ENCODE measurements at places on chromosomes 12 and 14. TPM values are rescaled to one million over a fixed set of nuclear protein-coding genes. Genes with fewer than 3 reads are reported as not detected.
A peak's percentile ranks its signal among the peaks of the same experiment; 100 is the strongest.

The EID3 gene
- 1.4 TPM for polyA plus RNA-seq

The SLCO1B3 gene
- polyA plus RNA-seq, result not detected

The ANG gene
- 2.0 TPM for polyA plus RNA-seq

The BDKRB2 gene
- 1.1 TPM for polyA plus RNA-seq

The KRT77 gene
- not detected for polyA plus RNA-seq

The HCAR3 gene
- polyA plus RNA-seq, result not detected

The OSGEP gene
- polyA plus RNA-seq, result 40.8 TPM

The C1QL4 gene
- 0.06 TPM for polyA plus RNA-seq

- peak; percentile 85 for DNase-seq
Observed at GRCh38 chr14:20683125-20683890, 1.1 kb upstream of the RNASE4 start.

DNA sequence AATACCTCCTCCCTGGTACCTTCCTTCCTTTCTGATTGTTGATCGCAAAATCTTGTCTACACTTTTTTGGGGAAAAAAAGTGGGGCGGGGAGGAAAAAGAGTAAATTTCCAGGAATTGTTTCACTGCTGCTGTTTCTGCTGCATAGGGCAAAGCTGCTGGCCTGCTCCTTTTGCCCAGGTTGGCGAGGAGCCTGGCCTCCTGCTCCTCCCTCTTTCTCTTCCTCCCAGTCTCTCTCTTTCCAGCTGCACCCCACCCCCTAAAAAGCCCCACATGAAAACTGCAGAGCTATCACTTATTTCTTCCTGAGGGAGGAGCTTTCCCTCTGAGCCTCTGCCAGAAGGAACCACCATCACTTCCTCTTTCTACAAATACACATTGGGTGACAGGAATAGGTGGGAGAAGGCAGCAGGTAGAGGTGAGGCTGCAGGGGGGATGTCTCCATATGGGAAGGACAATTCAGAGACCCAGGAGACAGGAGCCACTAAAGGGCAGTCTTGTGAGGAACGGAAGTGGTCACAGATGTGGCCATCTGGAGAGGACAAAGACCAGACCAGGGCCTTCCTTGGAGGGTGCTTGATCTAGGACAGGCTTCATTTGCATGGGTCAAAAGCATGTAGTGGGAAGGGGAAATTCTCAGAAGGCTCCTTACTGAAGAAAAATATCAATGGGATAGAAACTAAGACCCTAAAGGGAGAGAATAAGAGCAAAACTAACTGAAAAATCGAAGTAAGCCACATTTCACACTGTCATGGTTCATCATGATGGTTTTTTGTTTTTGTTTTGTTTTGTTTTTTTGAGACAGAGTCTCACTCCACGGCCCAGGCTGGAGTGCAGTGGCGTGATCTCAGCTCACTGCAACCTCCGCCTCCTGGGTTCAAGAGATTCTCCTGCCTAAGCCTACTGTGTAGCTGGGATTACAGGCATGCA, 14.8 kb downstream of the ZBTB39 start:
- DNase-seq, result no peak

DNA sequence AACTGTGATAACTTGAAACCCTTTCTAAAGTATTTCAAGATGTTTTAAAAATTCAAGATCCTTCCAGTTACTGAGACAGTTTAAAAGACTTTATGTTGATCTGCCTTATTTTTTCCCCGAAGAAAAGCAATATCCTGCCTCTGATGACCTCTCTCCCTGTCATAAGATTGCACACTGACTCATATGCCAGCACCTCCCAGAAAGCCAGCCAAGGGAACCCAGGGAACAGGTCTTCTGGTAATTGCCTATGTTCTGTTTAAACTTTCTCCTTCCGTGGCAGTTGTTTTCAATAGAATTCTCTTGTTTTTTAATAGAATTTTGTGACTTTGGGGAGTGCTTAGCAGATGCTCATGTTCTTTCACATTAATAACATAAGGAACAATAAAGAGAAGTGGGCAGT, 300.2 kb upstream of the PRKD1 start:
- no peak for DNase-seq

DNA sequence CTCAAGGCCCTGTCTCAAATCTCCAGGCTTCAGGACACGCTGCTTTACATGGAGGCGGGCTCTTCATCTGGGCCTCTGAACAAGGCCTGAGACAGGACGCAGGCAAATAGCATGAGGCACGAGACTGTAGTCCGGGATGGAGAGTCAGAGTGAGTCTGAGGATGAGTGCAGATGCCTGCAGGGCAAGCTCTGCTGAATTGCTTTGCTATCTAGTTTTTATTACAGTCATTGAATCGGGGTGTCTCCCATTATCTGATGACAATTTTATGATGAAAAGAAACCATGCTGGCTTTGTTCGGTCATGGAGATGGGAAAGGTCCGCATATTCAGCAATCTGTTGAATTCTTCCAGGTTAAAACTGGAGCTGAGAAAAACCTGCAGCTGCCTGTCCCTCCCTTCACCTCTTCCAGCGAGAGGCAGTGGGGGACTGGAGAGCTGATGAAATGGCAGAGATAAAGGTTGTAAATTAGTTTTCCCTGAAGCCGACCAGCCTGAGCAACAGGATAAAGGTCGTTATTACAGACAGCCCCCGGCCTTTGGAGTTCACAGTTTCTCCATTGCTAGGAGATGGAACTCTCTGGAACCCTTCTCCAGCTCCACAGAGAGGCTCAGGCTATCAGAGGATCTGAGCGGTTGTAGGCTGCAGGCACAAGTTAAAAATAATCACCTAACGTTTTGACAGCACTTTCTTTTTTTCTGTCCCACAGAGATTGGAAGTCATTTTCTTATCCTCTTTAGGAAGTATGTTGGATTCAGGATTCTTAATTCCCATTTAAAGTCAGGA, 1.3 kb upstream of the ADGRD1 start:
- no peak for DNase-seq

GRCh38 chr12:21483531-21483930, 17.9 kb downstream of the RECQL start:
- no peak for DNase-seq

DNA sequence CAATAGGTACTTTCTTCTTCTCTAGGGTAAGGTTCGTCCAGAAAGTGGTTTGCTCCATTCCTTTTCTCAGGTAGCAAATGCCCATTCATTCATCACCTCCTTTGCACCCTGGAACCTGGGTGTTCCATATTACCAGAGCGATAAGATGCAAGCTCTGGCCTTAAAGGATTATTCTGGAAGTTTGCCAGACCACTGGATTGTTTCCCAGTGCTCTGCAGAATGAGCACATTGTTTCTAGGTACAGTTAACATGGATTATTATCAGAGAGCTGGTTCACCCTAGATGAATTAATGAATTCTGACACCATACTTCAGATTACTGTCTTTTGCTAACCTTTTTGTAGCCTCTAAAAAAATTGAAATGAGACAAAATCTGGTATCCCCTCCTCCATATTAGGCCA, 170.9 kb upstream of the BMP4 start:
- no peak for DNase-seq

- no peak for DNase-seq
Observed at GRCh38 chr14:88914956-88915355, 90.5 kb downstream of the TTC8 start.

DNA sequence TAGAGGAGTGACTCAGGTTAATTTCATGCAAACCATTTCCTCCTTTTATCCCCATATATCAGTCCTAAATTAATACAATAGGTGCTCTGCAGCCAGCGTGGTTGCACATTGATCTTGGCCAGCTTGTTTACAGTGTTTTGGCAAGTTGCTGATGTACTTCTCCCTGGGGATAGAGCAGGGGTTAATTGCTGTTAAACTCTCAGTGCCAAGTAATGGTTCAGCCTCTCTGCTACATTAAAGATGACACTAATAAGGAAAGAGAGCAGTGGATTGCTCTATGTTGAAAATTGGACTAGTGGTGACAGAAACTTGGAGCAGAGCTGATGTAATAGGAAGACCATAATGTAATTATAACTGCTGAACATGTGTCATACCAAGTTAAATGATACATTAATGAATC, 717.5 kb downstream of the RERGL start:
- DNase-seq, result no peak

- no peak for DNase-seq
Observed at GRCh38 chr14:61280092-61280525, 1.0 kb downstream of the TMEM30B start.

- DNase-seq, result no peak
Observed at GRCh38 chr12:117365049-117365616, 3.7 kb upstream of the NOS1 start.

- no peak for DNase-seq
Observed at GRCh38 chr14:102903248-102903888, 19.1 kb upstream of the AMN start.

- DNase-seq, result no peak
Observed at GRCh38 chr12:132024758-132025157, 75.0 kb downstream of the EP400 start.

GRCh38 chr12:98864363-98864762, 219.3 kb downstream of the APAF1 start:
- no peak for DNase-seq

DNA sequence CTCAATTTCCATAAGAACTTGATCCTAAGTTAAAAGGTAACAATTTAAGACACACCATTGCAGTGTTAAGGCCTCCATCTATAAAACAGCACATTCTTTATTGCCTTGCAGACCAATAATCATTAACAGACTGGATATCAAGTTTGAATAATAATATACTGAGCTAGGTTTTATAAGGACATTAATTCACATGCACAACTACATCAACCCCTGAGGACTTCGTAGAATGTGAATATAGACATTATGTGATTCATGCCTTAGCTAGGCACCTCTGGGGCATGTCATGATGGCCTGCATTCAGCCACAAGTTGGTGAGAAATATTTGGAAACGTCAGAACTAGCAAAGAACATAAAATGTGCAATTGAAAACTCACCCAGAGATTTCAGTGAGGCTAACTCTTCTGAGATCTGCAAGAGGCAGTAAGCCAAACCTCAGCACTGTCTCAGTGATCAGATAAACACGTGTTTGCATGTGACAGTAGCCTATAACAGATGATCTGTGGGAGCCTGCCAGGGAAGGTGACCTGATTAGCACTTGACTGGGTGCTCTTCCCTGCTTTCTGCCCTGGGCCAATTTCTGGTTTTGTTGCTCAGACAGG, 492.2 kb downstream of the FLRT2 start:
- DNase-seq, result no peak

GRCh38 chr12:54588890-54589267, 420 bp upstream of the PPP1R1A start:
- no peak for DNase-seq

GRCh38 chr14:76698631-76699030, 62.6 kb upstream of the VASH1 start:
- DNase-seq, result no peak

DNA sequence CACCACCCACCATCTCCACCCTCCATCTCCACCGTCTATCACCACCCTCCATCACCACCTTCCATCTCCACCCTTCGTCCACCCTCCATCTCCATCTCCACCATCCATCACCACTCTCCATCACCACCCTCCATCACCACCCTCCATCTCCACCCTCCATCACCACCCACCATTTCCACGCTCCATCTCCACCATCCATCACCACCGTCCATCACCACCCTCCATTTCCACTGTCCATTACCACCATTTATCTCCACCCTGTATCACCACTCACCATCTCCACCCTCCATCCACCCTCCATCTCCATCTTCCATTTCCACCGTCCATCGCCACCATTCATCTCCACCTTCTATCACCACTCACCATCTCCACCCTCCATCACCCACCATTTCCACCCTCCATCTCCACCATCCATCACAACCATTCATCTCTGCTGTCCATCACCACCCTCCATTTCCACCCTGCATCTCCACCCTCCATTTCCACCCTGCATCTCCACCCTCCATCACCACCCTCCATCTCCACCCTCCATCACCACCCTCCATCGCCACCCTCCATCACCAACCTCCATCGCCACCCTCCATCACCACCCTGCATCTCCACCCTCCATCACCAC, 6.1 kb upstream of the CEP170B start:
- no peak for DNase-seq

GRCh38 chr14:67911562-67911961, 92.0 kb downstream of the RAD51B start:
- no peak for DNase-seq

GRCh38 chr12:40587421-40587820, 104.8 kb upstream of the CNTN1 start:
- no peak for DNase-seq

DNA sequence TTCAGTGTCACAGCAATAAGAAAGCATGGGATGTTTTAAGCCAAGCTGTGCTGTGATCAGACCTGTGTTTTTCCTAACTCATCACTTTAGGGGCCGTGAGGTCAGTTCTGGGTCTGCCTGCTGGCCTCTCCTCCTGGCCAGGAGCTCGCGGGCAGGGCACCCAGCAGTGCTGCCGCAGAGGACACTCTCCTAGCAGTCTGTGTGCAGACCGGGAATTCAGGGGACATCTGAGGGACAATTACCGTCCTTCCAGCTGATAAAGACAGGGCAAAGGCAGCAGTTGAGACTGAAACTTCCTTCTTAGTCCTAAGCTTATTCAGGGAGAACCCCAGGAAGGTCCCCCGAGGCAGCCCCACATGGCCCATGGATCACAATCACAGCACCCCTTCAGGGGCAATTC, 89.6 kb downstream of the CHGA start:
- no peak for DNase-seq

DNA sequence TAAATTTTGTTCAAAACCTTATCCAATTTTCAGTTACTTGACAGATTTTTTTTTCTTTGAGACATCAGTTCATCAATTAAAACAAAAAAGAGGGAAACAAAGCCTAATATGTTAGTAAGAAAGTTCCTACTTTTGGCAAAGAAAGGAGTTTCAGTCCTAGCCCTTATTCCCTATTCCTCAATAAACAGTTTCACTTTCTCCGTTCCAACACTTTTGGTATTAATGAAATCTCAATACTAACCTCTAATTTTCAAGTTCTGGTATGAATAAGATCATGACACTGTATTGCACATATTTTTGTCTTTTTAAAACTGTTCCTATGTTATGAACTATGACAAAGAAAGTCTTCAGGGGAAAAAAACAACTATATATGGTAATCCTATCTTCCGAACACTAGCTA, 48.4 kb downstream of the RPS6KA5 start:
- DNase-seq, result no peak

- no peak for DNase-seq
Observed at GRCh38 chr12:86193931-86194330, 62.3 kb downstream of the MGAT4C start.

DNA sequence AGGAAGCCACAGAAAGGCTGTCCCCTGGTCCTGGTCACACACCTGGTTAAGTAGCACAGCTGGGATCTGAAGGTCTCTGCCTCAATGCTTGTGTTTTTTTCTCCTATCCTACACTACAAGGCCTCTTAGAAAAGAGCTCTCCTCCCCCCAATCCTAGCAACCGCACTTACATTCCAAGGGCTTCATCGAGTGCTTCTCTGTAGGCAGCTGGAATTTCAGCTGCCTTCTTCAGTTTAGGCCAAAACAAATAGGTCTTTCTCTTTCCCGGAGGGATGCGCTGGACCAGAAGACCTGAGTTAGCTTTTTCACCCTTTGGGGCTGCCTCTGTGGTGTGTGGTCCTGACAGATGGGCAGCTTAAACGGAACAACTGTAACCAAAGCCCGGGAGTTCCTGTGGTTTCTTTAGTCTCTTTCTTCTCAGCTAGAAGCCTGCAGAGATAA, 109.7 kb downstream of the GPATCH2L start:
- no peak for DNase-seq

- no peak for DNase-seq
Observed at GRCh38 chr12:62772416-62772955, 162.5 kb downstream of the PPM1H start.

Data from forelimb muscle (tissue), 1 donor.